LoVo (cell line): ENCODE measurements at places on chromosomes 2 and 18.

- DNase-seq = no peak
Measured at GRCh38 chr18:43868497-43868995, 591.3 kb upstream of the SYT4 start.

DNA sequence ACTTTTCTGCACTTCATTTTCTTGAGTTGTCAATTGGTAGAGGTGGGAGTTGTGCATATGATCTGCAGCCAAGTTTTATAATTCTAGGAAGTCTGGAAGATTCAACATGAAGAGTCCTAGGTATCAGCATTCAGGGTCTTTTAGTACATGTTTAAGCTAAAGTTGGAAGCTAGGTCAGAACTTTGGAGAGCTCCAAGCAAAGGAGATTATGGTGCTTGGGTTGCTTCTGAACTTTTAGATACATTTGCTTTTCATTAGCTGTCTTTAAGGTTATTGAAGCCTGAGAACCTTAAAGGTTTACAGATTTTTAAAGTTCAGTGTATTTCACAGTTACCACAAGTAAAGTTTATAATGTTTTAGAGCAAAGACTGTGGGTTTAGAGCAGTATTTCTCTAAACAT lies 85.5 kb downstream of the EPC2 start:
- no peak for DNase-seq

DNA sequence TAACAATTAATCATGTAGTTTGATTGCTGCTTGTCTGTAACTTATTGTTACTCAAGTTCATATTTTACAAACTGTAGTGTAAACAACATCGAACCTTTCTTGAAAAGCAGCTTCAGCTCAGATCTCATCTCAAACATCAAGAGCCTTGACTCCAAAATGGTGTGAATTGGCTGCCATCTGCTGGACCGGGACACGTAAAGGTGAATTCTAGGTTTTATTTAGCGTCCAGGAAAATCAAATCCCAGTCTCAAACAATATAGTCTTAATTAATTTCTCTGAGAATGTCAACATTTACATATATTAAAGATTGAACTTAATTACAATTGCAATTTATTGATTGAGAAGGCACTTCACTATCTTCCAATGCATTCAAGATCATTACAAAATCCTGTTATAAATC lies 453.0 kb downstream of the GALR1 start:
- DNase-seq = peak; percentile 8

DNA sequence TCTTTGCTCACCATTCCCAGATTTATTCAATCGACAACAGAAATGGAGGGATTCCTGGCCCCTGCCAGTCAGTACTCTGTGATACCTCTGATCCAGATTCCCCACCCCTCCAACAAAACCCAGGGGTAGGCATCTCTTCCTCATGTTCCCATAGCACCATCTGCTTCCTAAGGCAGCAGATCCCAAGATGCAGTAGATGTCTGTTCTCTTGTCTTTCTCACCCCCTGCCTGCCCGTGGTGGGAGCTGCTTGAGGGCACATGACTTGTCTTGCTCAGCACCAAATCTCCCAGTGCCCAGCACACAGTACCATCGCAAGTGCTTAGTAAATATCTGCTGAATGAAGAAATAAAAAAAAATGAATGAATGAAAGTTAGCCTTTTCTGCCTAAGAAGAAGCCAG lies 98.2 kb downstream of the ZBTB7C start:
- no peak for DNase-seq

DNA sequence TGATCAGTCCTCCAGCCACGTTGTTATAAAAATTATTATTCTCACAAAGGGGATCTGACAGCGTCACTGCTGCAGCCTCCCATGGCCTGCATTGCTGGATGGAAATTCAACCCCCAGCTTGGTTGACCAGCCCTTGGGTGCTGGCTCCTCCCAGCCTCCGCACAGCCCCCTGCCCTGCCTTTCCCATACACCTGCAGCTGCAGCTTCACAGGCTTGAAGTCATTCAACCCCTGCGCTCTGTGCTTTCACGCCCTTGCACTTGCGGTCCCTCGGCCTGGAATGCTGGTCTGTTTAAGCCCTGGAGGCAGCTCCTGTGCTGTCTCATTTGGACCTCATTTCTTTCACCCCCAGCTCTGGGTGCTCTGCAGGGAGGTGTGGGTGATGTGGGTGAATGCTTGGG lies 860 bp upstream of the CD8A start:
- DNase-seq = no peak

DNA sequence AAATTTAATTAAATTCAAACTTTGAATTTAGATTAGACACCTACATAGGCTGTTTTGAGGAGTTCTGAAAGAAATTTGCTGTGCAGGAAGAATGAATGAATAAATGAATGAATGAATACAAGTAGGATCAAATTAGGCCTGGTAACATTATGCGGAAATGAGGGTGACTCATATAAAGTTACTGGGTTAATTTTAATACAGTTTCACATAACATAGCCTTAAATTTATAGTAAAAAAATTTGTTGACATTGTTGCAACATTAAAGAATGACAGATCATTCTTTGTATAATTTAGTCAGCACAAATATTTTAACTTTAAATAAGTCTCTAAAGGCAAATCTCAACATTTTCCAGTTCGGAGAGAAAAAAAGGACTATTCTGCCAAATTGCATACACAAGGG lies 1293.1 kb upstream of the SLC39A10 start:
- DNase-seq = no peak

DNA sequence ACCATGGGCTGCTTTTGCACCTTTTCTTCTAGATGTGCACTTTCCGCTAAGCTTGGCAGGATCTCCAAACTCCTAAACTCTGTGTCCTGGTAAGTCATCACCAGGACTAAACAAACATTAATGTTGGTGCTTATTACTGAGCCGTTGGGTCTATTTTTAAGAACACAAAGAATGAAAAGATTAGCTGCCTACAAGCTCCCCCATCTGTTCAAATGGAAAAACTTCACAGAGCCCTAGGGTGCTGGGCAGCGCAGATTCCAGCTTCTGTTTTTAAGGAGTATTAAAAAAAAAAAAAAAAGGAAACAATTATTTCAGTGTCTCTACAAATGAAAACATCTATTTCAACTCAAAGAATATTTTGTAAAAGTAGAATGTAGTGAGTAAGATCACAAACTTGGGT lies 97.8 kb upstream of the AQP4 start:
- no peak for DNase-seq

GRCh38 chr2:27736031-27736889 lies 35.3 kb upstream of the MRPL33 start:
- DNase-seq = no peak

DNA sequence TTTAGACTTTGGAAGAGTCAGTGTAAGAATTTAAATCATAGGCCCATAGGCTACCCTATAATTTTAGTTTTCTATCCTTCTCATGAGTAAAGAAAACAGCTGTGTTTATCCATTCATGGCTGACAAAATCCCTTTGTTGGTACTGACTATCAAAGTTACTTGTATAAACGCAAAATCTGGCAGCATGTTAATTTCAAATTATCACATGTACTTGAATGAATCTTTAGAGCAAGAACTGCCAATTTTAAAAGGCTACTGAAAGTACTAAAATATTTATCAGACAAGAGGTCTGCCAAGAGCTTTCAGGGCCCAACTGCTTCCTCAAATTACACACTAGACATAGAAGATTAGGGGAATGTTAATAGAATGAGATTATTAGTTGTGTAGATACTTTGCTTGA lies 66.6 kb downstream of the MYL12B start:
- DNase-seq = no peak

DNA sequence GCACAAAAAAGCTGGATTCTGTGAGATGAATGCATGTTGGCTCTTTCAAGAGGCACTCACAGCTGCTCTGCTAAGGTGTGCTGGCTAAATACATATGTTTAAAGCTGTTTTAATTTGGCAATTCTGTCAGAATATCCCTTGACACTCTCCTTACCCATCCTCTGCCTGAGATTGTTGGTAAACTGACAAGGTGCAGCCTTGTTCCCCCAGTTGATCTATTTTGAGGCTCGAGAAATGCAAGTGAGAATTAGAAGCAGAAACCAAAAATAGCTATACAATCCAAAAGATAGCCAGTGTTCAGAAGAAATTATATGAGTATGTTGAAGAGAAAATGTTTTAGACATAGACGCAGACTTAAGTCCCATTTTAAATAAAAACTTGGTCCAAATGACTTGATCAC lies 971.7 kb upstream of the GYPC start:
- DNase-seq = no peak

DNA sequence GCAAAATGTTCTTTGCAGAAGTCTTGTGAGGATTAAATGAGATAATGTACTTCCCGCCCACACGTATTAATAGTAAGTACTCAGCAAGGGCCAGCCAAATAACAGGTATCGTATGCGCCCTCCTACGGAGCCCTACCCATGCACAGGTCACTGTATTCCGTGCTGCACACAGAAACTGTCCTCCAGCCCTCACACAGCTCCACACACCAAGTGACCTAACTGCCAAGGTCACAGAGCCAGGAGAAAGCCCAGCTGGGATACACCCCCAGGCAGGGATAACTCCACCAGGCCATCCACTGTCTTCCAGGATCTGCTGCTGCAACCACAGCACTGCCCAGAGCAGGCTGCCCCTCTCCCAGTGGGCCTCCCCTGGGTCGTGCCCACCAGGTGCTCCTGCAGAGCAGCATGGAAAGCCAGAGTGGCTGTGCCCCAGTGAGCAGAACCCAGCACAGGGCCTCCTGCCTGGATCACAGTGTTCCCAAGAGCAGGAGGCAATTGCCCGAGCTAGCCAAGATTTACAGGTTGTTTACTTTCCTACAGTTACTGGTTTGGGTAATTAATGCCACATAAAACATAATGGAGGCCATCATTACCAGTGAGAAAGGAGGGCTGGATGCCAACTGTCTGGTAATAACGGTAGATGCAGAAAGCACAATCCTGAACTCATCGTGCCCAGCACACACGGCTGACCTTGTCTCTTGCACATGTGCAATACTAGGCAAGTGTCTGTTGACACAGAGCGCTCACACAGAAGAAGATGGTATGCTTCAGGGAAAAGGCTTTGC lies 24.4 kb downstream of the TFCP2L1 start:
- DNase-seq = no peak

GRCh38 chr2:75807992-75808391 lies 97.3 kb upstream of the GCFC2 start:
- DNase-seq = no peak

- peak; percentile 66 for DNase-seq
Measured at GRCh38 chr2:9630117-9630735, 571 bp downstream of the YWHAQ start.

DNA sequence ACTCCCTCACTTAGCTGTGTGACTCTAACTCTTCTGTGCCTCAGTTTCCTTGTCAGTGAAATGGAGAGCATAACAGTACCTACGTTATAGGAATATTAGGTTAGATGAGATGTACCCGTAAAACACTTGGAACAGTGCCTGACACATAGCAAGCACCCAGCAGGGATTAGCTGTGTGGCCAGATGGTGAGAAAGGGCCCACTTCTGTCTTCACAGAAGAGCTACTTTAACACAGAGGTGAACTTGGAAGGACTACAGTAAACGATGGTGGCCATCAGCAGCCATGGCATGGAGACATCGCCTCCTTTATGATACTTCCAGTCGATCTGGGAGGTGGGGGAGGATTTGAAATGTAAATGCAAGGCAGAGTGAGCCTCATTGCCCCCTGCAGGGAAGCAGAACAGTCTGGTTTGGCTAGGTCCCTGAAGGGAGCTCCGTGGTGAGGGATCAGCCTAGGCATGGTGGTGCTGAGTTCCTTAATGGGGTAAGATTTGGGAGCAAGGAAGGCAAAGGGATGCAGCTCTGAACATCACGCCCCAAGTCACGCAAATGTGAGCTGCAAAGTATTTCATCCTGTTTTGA lies 101.7 kb upstream of the ALPP start:
- no peak for DNase-seq

GRCh38 chr18:58104096-58104495 lies 60.1 kb downstream of the NEDD4L start:
- no peak for DNase-seq

DNA sequence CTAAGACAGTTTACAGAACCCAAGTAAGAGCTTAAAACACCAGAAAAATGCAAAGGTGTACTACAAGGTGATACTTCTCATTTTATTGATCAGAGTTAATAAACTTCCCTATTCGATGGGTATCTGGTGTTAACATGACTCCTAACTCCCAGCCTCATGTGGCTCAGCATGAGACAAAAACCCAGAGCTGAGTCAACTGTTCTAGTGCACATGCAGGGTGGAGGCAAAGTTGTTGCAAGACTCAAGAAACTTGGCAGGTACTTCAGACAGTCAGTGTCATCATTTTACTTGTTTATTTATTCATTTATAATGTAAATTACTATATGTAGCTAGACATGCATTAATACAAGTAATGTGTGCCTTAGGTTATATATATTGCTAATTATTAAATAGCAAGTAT lies 216.6 kb upstream of the DSEL start:
- no peak for DNase-seq

DNA sequence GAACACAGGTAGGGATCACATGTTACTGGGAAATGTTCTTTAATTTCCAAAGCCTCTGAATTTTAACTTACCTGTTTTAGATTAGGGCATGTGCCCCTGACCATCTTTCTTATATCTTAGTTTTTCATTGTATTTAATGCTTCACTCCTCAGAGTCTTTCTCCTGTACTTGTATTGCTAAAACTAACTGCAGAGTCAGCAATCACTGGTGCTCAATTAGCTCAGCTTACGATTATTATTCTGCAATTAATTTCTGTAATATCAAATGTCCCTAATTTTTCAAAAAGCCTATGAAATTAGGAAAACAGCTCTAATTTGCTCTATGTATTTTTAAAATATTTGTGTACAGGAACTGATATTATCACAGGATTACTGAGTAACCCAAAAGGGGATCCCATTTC lies 693.2 kb upstream of the SLC8A1 start:
- no peak for DNase-seq

DNA sequence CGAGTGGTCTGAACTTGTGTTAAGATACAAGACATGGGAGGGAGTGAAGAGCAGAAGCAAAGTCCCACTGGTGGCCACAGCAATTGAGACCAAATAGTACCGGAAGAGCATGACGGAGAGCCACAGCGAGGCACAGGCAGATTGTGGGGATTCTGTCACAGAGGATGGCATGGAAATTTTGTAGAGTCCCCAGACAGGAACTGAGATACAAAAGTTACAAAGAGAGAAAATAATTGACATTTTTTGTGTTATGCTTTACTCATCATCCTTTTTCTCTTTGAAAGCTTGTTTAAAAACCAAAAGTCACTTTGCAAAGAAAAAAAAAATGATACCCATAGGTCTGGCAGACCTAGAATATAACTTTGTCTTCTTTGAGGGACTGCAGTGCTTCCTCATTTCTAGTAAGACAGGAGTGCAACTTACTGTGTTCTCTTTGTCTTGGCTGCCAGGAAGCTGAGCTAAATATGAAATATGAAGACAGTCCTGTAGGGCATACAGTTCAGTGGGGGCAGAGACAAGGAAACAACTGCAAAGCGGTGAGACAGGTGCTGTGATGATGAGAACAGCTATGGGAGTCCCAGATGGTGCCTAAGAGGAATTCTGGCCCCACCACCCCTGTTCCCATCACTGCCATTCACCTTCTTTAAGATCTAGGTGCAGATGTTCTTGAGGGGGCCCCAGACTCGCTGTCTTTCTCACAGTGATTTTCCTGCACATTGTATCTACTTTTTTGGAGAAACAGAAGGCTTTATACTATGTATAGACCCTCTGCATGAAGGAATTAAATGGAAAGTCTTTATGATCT lies 5.2 kb downstream of the ARHGAP25 start:
- DNase-seq = no peak
